ENCODE measurements at places on chromosomes 6 and 20.

- DNase-seq: no peak
These were observed 19.4 kb upstream of the SLC4A11 start for GRCh38 chr20:3258429-3258828.

- no peak for DNase-seq
These were observed 90.8 kb upstream of the QKI start for GRCh38 chr6:163323705-163324104.

GRCh38 chr6:38262026-38262425 is 377.7 kb downstream of the BTBD9 start:
- no peak for DNase-seq

DNA sequence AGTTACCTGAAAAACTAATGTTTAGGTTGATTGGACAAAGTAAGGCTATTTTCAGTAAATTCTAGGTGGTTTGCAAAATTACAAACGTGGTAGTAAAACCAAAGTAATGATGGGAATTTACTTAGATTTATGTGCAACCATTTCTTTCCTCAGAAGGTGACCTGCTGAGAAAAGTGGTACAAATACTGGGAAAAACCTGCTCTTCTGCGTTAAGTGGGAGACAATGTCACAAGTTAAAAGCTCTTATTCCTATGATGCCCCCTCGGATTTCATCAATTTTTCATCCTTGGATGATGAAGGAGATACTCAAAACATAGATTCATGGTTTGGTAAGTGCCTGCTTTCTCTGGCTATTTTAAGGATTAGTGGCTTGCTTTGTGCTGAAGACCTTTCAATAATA is 18.2 kb downstream of the TPX2 start:
- DNase-seq: no peak

- no peak for DNase-seq
These were observed 20.3 kb upstream of the C20orf204 start for GRCh38 chr20:64015635-64016034.

- no peak for DNase-seq
These were observed 27.9 kb downstream of the SDCBP2 start for GRCh38 chr20:1301031-1301529.

DNA sequence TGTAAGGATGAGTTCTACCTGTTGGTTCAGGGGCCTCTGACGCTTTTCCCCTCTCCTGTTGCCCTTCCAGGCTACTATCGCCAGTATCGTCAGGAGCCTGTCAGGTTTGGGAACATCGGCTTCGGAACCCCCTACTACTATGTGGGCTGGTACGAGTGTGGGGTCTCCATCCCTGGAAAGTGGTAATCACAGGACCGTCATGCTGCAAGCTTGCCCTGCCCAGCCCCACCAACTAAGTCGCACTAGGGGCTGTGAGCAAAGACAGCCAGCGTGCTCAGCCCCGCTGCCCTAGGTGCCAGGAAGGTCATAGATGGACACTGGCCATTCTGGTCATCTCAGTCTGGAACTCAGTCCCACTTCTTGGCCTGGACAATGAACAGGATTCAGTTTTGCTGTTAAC is 102.1 kb downstream of the FNDC1 start:
- no peak for DNase-seq
